ENCODE measurements at places on chromosomes 6 and 20.

DNA sequence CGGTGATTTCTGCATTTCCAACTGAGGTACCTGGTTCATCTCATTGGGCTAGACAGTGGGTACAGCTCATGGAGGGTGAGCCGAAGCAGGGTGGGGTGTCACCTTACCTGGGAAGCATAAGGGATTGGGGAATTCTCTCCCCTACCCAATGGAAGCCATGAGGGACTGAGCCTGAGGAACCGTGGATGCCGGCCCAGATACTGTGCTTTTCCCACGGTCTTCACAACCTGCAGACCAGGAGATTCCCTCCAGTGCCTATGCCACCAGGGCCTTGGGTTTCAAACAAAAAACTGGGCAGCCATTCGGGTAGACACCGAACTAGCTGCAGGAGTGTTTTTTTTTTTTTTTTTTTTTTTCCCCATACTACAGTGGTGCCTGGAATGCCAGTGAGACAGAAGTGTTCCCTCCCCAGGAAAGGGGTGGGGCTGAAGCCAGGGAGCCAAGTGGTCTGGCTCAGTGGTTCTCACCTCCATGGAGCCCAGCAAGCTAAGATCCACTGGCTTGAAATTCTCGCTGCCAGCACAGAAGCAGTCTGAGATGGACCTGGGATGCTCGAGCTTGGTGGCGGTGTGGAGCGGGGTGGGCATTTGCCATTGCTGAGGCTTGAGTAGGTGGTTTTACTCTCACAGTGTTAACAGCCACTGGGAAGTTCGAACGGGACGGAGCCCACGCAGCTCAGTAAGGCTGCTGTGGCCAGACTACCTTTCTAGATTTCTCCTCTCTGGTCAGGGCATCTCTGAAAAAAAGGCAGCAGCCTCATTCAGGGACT lies 416.2 kb downstream of the KHDRBS2 start:
- no peak for DNase-seq

- DNase-seq, result no peak
Measured at GRCh38 chr6:5229356-5229755, 31.4 kb downstream of the LYRM4 start.

DNA sequence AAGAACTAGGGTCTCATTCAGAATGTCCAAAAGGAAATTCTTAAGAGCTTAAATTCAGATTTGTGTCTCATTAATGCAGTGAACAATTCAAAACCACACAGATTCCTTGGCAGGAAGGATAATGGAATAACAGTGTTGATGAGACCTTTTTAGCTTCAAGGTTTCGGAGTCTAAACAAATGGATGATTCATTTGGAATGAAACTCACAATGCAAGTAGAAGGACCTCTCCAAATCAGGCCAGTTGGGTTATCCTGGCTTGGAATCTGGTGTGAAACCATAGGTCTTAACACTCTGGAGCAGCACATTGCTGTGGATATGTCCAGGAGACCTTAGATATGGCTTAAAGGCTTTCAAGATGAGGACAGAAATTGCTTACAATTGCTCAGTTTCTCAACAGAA lies 44.9 kb downstream of the KCTD20 start:
- DNase-seq, result no peak

DNA sequence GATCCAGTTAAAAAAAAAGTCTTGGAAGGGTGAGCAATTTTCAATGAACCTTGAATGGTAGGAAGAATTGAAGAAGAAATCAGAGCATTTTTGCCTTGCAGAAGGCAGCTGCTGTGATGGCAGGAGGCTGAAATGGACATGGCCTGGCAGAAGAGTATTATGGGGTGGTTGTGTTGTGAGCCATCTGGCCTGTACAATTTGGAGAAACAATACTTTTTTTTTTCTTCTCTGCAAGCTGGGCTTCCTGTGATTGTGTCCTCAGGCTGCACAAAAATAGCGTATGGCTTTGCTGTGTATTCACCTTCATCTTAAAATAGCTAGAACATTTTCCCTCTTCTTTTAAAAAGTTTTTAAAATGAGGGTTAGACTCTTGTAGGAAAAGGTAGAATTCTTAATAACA lies 21.4 kb downstream of the SYCP2L start:
- no peak for DNase-seq

DNA sequence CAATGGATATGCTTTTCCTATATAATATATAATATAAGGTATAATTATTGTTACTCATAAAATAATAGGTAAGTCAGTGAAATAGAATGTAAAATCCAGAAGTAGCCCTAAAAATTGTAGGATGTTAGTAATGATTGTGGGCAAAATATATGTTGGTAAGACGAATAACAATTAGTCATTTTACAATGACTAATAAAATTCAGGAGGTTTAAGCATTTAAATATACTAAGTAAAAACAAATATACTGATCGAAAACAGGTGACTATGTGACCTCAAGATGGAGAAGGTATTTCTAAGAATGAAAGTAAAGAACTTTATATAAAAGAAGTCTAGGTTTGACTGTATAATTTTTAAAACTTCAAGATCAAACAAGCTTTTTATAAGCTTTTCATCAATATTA lies 28.9 kb downstream of the FUCA2 start:
- DNase-seq, result no peak

DNA sequence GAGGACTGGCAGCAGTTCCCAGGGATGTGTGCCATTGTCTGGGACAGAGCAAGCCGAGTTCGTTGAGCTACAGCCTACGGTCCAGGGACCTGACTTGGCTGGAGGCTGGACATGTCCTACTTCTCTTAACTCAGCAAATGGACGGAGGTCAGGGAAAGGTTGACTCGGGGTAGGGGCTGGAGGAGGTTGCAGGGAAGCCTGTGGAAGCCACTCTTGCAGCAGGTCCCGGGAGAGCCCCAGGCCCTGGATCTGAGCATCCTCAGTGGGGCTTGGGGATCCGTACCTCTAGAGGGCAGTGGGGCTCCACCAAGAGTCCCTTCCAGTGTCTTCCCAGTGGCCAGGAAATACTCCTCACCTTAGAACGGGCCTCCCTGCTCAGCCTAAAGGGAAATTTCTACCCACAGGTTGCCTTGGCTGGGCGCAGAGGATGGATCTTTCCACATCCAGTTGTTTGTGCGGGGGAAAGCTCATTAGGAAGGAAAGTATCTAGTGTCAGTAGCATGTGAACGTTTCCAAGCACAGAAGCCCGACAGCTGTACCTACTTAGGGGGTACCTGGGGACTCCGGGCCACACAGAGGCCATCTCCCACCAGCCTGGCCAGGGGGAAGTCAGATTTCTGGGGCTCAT lies 170.2 kb downstream of the NFATC2 start:
- DNase-seq, result peak; percentile 50

- no peak for DNase-seq
Measured at GRCh38 chr6:20670750-20671149, 136.5 kb downstream of the CDKAL1 start.

Data from hematopoietic multipotent progenitor cell (in vitro differentiated cells).